Stimulated activated CD4-positive, alpha-beta T cell treated with anti-CD3 and anti-CD28 coated beads, Interleukin-15, amount 100 ng/mL, for 1 hour (primary cell): ENCODE measurements at places on chromosomes 2 and 18.
A peak's percentile ranks its signal among the peaks of the same experiment; 100 is the strongest.

DNA sequence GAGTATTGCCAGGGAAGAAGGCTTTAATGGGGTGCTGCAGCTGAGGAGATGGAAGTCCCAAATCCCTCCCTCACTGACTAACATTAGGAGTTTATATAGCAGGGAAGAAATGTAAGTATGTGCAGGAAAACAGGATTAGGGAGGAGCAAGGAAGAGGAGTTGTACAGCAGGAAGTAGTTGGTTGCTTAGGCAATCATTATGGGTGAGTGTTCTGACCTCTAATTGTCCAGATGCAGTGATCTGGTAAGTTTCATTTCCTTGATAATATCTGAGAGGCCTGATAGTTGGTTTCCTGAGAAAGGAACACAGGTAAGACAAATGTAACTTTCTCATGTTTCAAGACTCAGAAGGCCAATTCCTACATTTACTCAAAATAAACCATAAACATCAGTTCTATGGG is 331.9 kb upstream of the GULP1 start:
- DNase-seq = no peak

DNA sequence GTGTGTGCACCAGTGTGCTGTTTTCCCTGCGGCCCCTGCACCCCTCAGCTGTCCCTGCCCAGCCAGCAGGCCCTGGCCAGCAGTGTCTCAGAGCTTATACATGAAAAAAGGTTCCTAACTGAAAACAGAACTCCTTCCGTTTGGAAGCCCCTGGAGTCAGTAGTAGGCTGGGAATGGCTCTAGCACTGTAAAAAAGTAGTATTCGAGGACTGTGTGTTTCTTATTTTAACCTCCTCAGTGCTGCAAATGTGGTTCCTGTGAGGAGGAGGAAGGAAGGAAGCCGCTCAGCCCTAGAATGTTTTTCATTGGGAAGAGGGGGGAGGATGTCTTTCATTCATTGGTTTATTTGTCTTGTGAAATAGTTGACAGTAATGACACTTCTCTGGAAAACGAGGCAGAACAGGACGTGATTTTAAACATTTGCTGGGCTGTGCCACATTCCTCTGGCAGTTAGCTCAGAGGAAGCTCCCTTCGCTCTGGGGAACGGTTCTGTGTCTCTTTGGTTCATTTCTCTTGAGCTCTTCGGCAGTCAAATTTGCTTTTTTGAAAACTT is 103.5 kb downstream of the SPTBN1 start:
- DNase-seq = no peak

- peak; percentile 7 for DNase-seq
These were observed 201.8 kb downstream of the ZFP36L2 start for GRCh38 chr2:43024515-43025011.

- no peak for DNase-seq
These were observed 13.6 kb downstream of the DHRS9 start for GRCh38 chr2:169082995-169083394.

DNA sequence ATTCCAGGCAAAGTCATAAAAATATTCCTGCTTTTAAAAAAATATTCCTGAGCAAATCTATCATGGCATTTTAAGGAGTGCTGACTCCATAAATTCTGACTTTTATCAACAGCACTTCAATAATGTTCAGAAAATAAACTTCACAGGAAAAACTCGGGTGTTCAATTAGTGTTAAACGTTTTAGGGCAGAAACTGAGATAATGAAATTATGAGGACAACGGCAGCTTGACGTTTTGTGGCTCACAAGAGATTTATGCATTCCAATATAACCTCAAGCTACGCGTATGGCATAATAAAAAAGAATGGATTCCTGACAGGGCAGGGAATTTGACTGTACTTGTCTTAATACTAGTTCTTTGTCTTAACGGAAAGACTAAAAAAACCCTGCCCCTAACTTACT is 133.2 kb downstream of the ICOS start:
- DNase-seq = no peak

GRCh38 chr2:107785756-107786155 is 40.9 kb upstream of the RGPD4 start:
- no peak for DNase-seq

- DNase-seq = no peak
These were observed 30.6 kb downstream of the CYP26B1 start for GRCh38 chr2:72117029-72117428.

GRCh38 chr18:79429785-79430281 is 34.1 kb downstream of the NFATC1 start:
- no peak for DNase-seq

- DNase-seq = no peak
These were observed 1337.9 kb upstream of the CHAC2 start for GRCh38 chr2:52429740-52430139.

- no peak for DNase-seq
These were observed 123.0 kb upstream of the SERPINE2 start for GRCh38 chr2:224162122-224162521.

- no peak for DNase-seq
These were observed 32.3 kb downstream of the CWC22 start for GRCh38 chr2:179974761-179975160.

DNA sequence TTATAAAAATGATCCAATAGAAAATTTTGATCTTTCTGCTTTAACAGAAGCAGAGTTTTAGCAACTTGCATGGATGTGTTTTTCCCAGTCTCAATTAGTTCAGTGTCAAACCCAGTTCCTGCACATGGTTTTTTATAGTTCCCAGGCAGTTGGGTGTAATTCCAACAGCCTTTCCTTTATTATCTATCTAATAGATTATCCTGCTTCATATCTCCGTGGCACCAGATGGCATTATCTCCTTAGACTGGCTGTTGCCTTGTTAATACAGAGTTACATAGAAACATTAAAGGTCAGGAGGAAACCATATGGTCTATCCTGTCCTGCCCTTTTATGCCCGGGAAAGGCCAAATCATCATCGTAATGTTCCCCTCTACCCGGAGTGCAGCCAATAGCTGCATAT is 400.9 kb upstream of the SMIM21 start:
- no peak for DNase-seq

- DNase-seq = no peak
These were observed 86.3 kb downstream of the NDUFA10 start for GRCh38 chr2:239938651-239939486.

DNA sequence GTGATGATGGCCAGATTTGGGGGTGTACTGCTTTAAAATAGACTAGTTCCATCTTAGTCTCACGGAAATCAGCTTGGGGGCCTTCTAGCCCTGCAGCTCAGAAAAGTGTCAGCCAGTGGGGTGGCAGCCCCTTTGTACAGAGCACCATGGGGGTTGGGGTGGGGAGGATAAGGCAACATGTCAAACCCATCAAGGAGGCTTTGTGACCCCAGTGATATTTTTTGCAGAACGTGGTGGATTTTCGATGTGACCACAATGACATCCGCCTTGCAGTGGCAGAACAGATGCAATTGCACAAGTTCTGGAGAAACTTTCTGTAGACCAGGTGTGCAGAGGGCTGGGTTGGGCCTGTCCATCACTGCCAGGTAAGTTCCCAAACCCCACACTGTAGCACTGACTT is 3.0 kb upstream of the CD8A start:
- DNase-seq = no peak

DNA sequence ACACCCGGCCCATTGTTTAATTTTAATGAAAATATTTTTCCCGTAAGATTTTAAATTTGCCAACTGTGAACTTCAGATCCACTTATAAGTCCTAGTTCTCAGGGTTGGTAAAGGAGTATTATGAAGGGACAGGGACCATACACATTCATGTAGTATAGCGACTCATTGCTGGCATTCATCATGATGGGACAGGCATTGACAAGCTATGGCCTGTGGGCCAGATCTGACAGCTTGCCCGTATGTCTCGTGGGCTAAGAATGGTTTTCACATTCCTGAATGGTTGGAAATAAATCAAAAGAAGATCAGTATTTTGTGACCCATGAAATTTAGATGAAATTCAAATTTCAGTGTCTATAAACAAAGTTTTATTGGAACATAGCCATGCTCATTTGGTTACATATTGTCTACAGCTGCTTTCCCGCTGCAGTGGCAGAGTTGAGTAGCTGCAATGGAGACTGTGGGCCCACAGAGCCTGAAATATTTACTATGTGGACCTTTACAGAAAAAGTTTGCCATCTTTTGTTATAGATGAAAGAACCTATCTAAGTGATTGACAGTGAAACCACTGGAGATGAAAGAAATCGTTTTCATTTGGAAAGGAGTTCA is 4.1 kb downstream of the RAPGEF4 start:
- DNase-seq = no peak

DNA sequence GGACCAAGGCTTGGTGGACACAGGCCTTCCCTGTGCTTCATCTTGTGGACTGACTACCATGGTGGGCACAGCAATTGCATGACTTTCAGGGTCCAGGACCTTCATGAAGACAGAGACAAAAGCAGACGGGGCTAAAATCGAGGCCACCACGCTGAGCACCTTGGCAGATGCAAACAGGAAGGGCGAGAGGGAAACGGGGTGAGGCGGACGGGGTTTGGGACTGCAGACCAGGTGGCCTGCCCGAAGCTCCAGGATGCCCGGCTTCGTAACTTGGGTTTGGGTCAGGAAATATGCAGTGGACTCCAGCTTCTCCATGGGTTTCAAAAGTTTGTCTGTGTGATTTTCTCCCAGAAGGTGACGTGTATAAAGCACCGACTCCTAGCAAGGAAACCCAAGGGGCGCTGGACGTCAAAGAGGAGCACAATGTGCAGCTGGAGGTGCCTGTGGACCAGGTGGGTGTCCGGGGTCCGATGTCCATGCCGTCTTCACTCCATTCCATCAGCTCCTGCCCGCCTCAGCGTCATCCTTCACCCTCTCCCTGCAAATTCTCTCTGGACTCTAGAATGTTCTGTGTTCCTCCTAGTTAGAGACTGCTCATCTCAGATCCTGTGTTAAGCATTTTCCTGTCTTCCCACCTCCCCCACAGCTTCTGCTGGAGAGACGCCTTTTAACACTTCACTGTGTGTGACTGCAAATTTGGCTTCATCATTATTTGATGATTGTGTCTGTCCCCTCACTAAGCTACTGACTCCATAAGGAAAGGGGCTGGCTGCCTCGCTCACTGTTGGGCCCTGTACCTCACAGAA is 65.8 kb downstream of the DCDC2C start:
- no peak for DNase-seq

DNA sequence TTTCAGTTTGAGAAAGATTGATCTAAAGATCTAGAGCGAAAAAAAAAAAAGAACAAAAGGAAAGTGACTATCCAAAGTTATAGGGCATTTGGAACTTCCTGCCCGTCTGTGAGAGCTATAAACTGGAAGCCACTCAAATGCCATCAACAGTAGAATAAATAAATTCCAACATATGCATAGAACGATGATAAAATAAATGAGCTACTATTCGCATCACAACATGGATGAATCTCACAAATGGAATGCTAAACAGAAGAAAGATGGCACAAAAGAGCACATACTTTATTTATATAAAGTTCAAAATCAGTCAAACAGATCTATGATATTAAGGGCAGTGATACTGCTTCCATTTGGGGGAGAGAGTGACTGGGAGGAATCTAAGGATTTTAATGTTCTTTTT is 128.8 kb downstream of the TTC32 start:
- no peak for DNase-seq

DNA sequence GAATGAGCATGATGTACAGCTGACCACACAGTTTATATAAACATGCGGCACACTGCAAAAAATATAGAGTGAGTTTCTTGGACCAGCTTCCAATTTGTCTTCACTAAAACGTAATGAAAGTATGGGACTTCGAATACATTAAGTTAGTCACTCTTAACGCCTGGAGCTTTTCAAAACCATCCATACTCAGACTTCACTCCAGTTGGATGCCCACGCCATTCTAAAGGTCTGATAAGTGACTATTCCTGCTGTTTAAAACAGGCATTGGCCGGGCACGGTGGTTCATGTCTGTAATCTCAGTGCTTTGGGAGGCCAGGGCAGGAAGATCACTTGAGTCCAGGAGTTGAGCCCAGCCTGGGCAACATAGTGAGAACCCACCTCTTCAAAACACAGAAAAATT is 84.6 kb downstream of the MYL12B start:
- DNase-seq = no peak

DNA sequence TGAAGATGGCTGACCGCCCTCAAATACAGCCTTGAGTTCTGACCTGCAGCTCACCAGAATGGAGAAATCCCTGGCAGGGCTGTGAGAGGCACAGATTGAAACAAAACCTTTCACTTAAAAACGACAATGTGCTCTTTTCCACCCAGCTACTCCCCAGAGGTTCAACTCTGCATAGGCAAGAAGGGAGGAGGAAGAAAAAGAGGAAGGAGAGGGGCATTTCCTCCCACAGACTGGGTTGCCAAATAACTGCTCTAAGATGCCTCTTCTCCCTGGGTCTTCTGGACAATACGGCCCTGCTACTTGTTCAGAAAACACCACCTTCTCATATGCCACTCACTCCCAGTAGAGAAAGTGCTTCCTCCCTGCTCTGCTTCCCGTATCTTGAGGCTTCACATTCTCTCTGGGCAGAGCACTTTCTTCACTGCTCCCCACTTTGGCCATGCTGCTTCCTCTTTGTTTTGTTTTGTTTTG is 136.4 kb upstream of the SLC1A4 start:
- no peak for DNase-seq

DNA sequence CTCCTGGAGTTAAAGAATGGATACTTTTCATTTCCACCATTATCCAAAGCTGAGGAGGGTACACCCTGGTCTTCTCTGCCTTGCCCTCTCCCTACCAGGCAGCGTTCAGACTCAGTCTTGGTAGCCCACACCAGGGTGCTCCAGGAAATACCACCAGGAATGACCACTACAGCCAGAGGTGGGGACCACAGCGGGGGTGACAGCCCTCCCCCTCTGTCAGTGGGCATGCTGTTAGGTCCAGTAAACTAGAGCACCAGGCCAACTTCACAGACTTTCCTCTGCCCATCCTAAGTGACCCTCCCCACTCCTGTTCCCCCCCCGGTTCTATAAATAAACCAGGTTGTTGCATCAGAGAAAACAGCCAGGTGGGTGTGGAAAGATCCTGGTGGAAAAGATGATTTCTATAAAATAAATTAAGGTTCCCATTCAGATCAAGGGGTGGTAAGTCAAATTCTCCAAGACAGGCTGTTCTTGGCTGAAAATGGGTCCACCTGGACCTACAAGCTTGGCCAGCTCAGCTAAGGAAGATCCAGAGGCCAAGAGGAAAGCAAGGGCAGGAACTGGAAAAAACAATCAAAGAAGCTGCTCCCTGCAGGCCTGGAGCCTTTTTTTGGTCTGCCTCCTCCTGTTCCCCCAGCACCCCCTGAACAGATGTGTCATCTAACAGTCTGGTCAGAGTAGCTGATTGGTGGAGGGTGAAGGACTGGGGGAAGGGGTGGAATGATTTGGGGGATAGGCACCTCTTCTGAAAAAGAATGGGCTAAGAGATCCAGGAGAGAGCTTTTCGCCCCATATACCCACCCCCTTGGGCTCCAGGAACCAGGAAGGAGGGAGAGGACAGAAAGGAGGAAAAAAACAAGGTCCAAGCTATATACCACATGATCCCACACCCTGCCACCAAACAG is 2.3 kb downstream of the RAB11FIP5 start:
- DNase-seq = no peak
